ENCODE measurements at places on chromosomes 12 and 14.
A peak's percentile ranks its signal among the peaks of the same experiment; 100 is the strongest.

- DNase-seq: no peak
Measured at GRCh38 chr14:41498959-41499358, 107.7 kb upstream of the LRFN5 start.

GRCh38 chr12:47710278-47710677 lies 4.4 kb upstream of the RPAP3 start:
- DNase-seq: no peak

DNA sequence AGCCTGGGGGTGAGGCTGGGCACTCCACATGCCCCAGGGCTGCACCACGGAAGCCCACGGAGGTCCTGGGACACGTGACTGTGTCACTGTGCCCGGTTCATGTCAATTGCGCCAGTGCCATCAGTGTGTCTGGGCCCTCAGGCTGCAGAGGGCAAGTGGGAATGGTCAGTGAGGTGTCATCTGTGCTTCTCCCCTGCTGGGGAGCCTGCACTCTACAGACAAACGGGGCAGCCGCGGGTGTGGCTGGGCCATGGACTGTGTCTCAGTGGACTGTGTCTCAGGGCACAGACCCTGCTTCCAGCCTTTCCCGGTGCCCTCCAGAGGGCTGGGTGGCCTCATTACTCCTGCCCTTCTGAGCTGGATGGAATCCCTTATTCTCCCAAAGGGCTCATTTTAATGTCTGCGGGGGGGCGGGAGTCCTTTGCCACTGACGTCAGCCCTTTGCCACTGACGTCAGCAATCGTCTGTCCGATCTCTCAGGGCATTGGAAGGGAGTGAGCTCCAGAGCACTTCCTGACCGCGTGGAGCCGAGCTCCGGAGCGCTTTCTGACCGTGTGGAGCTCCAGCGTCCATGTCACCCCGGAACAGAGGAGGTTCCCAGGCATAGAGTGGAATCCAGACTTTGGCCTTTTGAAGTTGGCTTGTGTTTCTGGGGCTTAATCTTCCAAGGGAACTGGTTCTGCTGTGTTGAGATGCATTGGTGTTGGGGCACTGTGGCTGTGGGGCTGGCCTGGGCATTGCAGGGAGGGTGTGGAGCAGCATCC lies 72.4 kb downstream of the ADGRD1 start:
- no peak for DNase-seq

- no peak for DNase-seq
Measured at GRCh38 chr12:58833853-58834252, 86.5 kb downstream of the LRIG3 start.

DNA sequence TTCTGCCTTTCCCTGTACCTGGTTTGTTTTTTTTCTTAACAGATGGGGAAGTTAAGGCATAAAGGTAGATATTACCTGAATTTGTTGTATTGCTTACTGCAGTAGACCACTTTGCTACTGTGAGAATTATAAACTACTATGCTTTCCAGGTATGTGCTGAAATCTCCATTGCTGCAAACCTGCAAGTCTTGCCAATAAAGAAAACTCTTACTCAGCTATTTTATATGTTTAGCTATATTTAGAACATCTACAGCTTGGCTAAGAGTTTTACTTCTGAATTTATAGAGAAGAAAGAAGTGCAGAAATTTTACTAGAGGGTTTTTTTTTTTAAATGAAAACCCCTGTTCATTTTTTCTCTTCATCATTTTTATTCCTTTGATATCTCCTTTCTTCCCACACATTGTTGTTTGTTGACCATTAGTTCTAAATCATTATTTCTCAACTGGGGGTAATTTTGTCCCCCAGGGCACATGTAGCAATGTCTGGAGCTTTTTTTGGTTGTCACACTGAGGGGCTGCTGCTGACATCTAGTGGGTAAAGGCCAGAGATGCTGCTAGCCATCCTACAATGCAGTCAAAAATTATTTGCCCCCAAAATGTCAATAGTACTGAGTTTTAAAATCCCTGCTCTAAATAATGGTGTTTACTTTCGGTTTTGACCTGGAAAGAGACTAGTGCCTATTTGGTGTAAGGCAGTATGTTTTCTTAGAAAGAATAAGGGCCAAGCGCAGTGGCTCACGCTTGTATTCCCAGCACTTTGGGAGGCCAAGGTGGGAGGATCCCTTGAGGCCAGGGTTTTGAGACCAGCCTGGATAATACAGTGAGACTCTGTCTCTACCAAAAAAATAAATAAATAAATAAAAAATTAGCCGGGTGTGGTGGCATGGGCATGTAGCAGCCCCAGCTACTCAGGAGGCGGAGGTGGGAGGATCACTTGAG lies 48.6 kb downstream of the PCNX1 start:
- DNase-seq: peak; percentile 19

GRCh38 chr14:64942531-64943111 lies at the start of gene GPX2:
TSS of gene GPX2 (minus strand) at chr14:64942745. CDS start at chr14:64942726, 19 bp downstream.
- DNase-seq: no peak

GRCh38 chr12:106954462-106955376 lies 988 bp upstream of the TMEM263 start:
- DNase-seq: peak; percentile 14

- no peak for DNase-seq
Measured at GRCh38 chr14:63392236-63392635, 73.5 kb upstream of the GPHB5 start.
